A549 treated with dexamethasone at 1 μM for 4 hours (cell line): ENCODE measurements at places on chromosomes 2 and 18. TPM values are rescaled to one million over a fixed set of nuclear protein-coding genes. Genes with fewer than 3 reads are reported as not detected.

The TSPYL6 gene
- 0.03 TPM in 1 of 5 replicates, not detected in the others for total RNA-seq

The HOXD3 gene
- total RNA-seq: 0.14 to 0.21 TPM (median 0.18 TPM) in 3 of 5 replicates, not detected in the others

The UGT1A3 gene
- total RNA-seq: 0.06 to 0.18 TPM (median 0.11 TPM) in 3 of 5 replicates, not detected in the others

The GMCL1 gene
- 7.2 to 13.7 TPM (median 12.0 TPM) in 5 replicates for total RNA-seq

The XRCC5 gene
- 182 to 208 TPM (median 194 TPM) in 5 replicates for total RNA-seq

The UGT1A10 gene
- 0.05 TPM in 1 of 5 replicates, not detected in the others for total RNA-seq

The HOXD13 gene
- 0.12 to 0.19 TPM (median 0.14 TPM) in 5 replicates for total RNA-seq

The TUBB8B gene
- 0.12 TPM in 1 of 5 replicates, not detected in the others for total RNA-seq

The TRIM54 gene
- total RNA-seq: 0.67 to 1.2 TPM (median 0.81 TPM) in 5 replicates

The SP5 gene
- total RNA-seq: not detected in 5 replicates

The VPS4B gene
- 20.1 to 24.9 TPM (median 21.0 TPM) in 5 replicates for total RNA-seq
